Renal cortex interstitium (tissue), 15 donors: ENCODE measurements at places on chromosomes 6 and 20.

DNA sequence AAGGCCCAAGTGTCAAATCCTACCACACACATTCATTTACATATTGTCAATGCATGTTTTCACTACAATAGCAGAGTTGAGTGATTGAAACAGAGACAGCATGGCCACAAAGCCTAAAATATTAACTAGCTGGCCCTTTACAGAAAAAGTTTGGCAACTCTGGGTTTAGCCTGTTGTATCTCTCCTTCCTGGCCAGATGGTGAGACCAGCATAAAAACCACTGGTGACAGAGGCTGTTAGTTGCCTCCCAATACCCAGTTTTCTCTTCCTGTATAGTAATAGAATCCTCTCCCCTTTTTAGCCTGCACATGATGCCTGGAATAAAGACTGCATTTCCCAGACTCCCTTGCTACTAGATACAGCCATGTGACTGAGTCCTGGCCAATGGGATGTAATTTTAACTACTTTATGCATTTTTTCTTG is 100.0 kb upstream of the TAB2 start:
- DNase-seq = no peak

DNA sequence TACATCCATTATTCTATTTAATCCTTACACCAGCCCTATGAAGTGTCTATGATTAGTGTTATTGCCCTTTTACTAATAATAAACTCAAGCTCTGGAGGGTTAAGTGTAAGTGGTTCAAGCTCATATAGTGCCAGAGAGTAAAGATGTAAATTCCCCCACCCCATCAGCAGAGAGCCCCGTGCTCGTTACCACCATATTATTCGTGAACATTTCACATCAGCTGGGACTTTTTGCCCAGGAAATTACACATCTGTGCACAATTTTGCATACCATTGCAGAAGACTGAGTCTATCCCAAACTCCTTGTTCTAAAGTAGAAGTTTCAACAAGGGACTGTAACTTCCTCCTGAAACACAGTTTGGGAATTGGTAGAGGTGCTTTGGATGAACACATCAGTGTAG is 220.1 kb downstream of the BCAS1 start:
- DNase-seq = no peak

DNA sequence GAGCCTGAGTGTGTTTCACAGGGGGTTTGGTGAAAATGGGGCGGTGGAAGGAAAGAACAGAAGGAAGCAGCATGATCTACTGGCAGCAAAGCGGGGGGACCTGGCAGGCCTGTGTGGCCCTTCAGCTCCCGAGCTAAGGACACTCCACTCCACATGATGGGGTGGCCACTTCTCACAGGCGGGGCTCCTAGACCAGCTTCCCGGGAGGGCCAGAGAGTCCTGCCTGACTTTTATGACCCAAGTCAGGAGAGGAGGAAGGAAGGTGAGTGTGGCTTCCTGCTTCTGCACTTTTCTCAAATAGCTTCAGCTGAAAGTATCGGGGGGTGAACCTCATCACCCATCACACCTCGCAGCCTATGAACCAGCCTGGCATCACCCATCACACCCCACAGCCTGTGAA is 117.5 kb upstream of the AFDN start:
- no peak for DNase-seq

DNA sequence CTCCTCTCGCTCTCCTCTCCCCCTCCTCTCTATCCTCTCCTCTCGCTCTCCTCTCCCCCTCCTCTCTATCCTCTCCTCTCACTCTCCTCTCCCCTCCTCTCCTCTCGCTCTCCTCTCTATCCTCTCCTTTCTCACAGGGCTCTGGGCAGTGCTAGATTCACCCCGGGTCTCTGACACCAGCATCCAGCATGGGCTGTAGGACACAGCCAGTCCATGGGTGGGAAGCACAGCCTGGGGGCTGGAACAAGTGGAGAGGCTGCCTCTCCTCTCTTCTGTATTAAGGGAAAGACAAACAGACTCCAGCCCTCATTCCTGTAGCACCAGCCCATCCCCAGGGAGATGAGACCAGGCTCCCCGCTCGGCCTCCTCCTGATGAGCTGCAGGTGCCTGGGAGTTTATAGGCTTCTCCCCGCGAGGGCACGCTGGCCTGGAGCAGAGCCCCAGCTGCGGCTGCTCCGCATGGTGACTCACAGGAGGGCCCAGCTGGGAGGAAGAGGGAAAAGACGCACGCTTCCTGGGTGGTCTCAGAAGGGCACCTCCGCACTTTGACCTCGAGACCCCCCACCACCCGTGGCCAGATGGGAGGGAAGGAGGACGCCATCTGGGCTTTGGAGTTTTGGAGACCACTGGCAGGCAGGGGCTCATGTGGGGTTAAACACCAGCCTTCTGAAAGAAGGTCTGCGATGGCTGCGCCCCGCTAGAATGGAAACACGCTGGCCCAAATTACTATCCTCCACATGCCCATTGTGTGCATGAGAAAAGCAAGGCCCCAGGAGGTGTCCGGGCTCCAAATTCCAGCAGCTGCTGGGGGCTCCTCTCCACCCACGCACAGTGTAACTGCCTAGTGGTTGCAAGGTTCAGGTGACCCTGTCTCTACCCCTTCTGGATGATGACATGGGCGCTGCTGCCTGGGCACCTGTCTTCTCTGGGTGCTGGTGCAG is 68.0 kb downstream of the BMP7 start:
- DNase-seq = no peak

DNA sequence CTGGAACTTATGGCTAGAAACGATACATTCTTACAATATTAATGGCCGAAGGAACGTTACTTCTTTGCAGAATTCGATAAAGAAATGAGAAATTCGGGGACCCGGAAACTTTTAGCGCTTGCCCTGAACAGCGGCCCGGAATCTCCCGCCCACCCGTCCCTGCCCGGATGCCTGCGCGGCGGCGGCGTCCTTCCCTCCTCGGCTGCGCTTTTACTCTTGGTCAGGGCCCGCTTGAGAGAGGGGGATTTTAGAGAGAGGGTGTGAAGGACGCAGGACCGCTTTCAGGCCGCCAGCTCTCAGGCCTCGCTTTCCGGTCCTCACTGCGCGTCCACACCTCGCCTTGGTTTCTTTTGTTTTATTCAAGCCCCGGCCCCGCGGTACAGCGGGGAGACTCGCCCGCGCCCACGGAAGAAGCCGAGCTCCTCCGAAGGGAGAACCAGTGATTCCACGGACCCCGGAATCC is 243.7 kb downstream of the ARID1B start:
- peak; percentile 55 for DNase-seq

DNA sequence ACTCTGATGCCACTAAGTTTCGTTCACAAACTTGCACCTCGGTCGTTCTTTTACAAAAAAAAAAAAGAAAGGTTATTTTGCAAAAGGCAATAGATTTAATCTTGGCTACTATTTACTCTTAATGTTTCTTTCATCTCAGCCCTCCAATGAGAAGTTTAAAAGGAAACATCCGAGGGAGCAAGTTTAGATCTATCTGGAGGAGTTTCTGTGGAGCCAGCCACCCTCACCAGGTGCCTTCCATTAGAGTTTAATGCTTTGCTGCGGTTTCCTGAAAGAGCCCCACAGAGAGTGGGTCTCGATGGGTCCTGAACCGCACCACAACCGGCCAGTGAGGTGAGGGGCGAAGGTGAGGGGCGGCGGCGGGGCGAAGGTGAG is 632 bp downstream of the PRKN start:
- DNase-seq = peak; percentile 17

DNA sequence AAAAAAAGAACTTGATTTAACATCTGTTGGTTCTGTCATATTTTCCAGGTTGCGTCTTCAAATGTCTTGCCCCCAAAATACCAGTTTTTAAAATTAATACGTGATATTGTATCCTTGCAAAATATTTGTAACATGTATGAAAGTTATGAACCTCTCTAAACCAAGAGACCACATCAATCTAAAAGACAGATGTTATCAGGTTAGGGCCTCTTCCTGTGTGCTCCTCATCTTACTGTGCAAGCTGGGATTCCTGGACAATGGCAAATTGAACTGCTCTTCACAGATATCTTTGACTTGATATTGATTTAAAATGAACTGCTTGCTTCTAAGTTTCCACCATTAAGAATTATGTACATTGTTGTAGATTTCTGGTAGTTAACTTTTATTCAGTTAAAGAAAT is 9.6 kb downstream of the TMEM239 start:
- no peak for DNase-seq

- no peak for DNase-seq
These were observed 20.9 kb upstream of the PLCG1 start for GRCh38 chr20:41116282-41116956.

DNA sequence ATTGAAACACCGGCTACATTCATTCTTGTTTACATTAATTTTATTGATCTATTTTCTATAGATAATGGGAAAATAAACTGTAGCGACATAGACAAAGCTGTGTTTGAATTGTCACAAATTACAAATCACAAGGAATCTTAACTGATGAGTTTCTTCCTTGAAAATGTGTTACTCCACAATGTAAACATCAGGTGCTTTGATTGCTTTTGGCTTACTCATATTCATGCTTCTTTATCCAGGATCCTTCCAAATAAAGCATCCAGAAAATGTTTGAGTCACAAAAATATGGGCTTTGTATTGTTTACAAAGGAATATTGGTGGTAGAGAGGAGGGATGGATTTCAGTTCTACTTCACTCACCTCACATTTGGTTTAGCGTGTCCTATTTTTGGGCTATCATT is 64.0 kb downstream of the BMP2 start:
- no peak for DNase-seq

DNA sequence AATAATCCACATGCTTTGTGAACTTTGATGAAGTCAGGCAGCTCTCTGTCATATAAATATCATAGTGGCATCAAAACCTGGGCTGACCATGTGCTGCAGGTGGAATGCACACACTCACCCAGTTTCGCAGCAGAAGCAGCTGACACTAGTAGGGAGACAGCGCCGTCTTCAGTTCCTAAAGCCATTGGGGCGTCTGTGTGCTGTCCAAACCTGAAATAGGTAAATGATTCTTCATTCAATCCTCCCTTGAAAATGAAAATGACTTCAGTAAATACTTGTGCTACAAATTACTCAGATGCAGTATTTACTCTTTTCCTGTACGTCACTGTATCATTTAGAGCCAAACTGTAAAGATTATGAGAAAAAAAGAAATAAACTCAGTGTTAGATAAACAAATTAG is 127.5 kb downstream of the EYA4 start:
- DNase-seq = no peak

GRCh38 chr6:140379919-140380318 is 1005.5 kb upstream of the CITED2 start:
- DNase-seq = no peak

- no peak for DNase-seq
These were observed 17.4 kb upstream of the KIFC1 start for GRCh38 chr6:33373960-33374910.

DNA sequence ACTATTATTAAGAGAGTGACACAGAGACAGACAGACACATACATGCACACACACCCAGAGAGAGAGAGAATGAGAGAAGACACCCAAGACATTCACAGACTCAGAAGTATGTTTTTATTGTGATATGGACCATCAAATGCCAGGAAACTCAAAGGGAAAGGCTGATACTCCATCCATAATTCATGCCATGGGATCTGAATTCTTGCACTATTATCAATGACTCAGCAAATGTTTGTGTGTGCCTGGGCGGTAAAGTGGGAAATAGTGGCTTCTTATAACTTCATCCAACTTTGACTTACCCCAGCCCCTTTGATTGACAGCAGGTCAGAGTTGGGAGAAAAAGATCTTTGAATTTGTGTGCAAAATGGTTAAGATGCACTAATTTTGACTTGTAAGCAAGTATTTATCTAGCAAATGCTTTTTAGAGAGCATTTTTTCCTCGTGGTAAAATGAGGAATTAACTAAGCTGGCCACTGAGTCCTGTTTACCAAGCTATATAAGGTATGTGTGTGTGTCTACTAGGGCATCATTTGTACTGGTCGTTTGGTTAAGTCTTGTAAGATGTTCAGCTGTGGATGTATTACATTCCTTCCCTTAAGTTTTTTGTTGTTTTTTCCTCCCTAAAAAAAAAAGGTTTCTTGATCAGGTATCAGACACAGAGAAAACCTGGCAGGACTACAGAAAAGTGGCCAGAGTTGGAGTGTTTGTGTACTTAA is 3.0 kb upstream of the CCN2 start:
- DNase-seq = no peak

DNA sequence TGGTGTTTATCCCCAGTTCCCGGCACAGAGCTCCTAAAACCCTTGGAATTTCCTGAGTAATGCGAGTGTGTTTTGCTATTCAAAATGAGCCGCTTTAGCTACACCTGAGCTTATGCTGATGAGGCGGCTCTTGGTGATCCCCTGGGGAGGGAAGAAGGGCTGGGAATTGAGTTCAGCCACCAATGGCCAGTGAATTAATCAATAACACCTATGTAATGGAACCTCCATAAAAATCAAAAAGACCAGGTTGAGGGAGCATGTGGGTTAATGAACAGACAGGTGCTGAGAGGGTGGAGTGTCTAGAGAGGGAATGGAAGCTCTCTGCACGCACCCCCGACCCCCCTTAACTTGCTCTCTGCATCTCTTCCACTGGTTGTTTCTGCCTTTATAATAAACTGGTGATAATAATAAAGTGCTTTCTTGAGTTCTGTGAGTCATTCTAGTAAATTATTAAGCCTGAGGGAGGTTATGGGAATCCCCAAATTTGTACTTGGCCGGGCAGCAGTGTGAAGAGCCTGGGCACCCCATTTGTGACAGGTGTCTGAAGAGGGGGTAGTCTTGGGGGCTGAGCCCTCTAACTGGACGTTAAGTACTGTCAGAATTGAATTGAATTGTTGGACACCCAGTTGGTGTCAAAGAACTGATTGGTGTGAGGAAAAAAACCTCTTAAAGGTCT is 24.6 kb upstream of the SERPINB1 start:
- no peak for DNase-seq

- no peak for DNase-seq
These were observed 54.4 kb downstream of the JAG1 start for GRCh38 chr20:10619427-10619826.

GRCh38 chr6:11387707-11388430 is 149.7 kb upstream of the TMEM170B start:
- no peak for DNase-seq

DNA sequence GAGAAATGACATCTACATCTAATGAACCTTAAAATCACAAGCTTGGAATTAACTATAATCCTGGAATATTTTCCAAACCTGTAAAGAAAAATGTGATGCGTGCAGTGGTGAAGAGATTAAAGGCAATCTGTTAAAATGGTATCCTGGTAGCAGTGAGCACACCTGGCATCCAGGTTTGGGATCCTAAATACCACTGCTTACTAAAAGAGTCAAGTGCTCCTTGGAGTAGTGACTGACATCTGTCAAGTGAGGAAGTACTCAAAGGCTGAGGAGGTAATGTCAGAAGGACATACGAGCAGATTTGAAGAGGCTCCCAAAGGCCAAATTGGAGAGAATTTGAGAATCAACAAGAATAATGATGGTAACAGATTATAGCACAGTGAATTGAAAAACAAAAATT is 32.8 kb downstream of the PCMT1 start:
- DNase-seq = no peak

DNA sequence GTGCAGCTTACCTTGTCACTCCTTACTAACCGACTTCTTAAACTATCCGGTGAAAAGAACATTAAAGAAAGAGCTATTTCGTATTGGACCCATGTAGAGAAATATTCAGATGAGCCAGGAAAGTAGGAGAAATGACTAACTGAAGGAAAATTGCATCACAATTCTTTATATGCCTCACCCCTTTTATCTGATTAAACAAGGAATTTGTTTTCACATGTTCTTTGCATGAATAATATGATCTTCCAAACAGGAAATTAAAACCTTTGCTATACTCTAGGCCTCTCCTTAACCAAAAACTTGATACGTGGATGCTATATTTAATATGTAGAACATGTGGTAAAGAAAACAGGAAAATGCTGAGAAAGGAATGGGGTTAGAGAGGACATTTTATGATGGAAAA is 41.9 kb upstream of the LRRC1 start:
- DNase-seq = no peak

GRCh38 chr6:10458287-10458686 is 43.4 kb upstream of the TFAP2A start:
- no peak for DNase-seq

GRCh38 chr6:105793130-105793529 is 293.0 kb upstream of the PRDM1 start:
- DNase-seq = no peak
